AG09309 (cell line): ENCODE measurements at places on chromosomes 4 and X.

DNA sequence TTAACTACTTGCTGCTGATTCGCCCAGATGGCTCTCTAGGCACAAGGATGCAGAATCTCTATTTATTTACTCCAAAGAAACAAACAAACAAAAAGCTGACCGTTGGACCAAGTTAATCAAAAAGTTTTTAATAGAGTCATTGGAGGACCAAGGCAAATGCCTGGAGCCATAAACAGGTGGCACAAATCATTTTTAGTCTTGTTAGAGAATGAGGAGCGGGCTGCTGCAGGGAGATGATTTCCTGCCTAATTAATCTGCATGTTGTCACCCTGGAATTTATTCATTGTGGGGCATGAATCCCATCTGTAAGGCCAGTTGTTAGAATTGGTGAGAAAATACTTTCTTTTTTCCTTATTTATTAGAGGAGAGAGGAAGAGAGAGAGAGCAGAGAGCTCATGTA lies 147.4 kb upstream of the GATB start:
- DNase-seq: no peak

GRCh38 chr4:161522031-161522430 lies 641.8 kb downstream of the FSTL5 start:
- DNase-seq: no peak

DNA sequence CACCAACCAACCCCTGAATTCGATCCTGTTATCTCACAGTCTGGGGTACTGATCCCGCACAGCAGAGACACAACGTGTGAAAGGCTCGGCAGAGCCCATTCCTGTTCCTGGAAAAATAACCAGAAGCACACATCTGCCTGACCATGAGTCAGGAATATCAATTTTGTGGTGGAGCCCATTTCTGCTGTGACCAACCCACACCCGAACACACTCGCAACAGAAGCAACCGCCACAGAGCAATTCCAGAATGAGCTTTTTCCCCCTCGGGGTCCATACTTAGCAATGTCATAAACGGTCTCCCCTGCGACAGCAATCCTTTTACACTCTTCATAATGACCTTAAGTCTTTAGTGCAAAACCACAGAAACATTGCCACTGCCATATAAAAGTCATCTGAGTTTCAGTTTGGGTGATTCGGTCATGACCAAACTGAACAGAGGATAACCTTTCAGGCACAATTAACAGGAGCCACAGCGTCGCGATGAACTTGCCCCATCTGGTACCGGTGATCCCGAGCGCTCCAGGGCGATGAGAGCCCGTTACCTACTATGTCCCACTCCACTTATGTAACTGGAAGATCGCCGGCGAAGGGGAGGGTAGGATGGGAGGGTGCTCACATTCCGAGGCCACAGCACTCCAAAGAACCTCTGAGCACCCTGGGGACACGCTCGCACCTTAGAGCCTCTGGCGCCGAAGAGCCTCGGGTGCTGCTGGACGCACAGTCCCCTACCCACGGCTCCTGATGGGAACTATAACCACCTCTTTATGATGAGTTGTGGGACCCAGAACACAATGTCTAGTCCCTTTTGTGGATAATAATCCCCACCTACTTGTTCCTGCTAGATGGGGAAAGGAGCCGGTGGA lies 1.1 kb downstream of the MECP2 start:
- no peak for DNase-seq

DNA sequence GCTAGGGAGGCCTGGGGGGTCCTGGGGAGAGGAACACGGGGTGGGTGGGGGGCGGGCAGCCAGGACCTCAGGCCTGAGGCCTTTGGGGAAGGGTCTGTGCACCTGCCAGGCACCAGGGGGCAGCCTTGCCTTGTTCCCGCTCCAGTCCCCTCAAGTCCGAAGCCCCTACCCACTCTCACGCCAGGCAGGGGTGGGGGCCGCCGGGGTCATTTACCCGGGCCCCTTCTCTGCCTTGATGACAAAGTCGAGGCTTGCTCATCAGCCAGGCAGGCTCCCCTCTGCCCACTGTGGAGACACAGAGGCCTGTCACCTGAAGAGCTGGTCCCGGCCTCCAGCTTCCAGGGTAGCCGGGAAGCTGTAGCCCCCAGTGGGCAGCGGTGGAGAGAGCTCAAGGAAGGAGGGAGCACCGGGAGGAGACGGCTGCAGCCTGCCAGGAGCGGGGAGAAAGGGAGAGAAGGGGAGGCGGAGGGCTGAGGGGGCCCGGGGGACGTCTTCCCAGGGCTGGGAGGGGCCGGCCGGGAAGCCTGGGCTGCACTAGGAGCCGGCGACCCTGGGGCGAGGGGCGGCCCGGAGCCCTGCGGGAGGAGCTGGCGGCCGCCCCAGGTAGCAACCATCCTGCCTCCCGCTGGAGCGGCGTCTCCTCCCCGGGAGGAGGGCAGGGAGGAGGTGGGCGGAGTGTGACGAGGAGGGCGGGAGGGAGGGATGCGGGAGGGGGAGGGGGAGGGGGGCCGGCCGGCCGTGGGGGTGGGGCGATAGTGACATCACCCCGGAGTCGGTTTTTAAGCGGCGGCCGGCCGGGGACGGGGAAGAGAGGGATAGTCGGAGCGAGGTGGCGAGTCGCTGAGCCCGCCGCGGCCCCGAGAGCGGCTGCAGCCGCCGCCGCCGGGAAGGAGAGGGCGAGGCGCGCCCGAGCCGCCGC lies at the start of gene SLC6A8:
Gene SLC6A8, plus strand, starts transcription at position 806 of the 919 bp plus-strand sequence. CDS start 649 bp downstream, outside the sequence.
- DNase-seq: no peak

GRCh38 chr4:120960656-120961267 lies 38.2 kb upstream of the PRDM5 start:
- DNase-seq: no peak

DNA sequence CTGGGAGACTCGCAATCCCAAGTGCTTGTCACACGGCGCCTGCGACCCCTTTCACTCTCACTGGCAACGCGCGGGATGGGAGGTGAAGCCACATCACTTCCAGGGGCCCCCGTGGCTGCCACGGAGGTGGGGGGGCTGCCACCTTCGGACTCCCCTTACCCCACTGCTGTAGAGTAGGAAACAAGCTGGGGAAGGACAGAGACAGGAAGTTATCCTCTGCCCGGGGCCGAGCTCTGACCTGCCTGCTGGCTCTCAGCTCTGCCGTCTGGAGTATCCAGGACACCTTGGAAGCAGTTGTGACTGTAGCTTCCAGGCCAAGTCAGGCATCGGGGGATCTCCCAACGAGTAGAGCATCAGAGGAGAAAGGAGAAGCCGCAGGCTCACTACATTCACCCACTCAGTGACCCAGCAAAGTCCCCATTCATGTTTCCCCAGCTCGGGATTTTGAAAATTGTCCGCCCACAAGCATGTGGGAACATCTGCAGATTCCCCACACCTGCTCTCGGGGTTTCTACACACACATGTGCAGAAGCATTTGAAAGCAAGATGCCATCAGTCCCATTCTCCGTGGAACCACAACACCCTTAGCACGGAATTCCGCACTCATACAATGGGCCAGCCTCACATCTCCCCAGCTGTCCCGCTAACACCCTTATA lies 10.8 kb downstream of the PDZD4 start:
- no peak for DNase-seq

DNA sequence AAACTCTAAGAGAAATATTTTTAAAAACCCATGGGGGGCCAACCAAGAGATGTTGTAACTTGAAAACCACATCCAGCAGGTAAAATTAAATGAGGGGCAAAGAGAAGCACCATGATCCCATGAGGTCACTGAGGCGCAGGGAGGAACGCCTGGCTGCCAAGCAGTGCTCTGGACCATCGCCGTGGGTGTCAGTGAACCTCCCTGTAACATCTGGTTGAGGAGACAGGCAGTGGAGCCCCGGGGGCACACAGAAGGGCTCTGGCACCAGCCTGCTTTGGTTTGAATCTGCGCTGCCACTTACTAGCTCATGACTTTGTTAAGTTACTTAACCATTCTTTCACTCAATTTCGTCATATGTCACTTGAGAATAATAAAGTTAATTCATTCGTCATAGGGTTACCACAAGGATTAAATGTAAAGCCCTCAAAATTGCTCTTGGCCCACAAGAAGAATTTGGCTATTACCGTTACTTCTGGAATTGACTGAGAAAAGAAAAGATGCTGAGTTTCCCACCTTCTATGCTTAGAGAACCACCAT lies 41.6 kb upstream of the SLC25A4 start:
- DNase-seq: peak; percentile 2

DNA sequence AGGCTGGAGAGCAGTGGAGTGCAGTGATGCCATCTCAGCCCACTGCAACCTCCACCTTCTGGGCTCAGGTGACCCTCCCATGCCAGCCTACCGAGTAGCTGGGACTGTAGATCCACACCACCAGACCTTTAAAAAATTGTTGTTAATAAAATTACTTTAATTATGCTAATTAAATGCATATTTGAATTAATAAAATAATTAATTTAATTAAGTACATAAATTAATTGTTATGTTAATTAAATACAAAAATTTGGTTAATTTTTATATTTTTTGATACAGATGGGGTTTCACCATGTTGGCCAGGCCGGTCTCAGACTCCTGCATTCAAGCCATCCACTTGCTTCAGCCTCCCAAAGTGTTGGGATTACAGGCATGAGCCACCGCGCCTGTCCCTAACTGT lies 12.6 kb upstream of the RAPGEF2 start:
- no peak for DNase-seq

DNA sequence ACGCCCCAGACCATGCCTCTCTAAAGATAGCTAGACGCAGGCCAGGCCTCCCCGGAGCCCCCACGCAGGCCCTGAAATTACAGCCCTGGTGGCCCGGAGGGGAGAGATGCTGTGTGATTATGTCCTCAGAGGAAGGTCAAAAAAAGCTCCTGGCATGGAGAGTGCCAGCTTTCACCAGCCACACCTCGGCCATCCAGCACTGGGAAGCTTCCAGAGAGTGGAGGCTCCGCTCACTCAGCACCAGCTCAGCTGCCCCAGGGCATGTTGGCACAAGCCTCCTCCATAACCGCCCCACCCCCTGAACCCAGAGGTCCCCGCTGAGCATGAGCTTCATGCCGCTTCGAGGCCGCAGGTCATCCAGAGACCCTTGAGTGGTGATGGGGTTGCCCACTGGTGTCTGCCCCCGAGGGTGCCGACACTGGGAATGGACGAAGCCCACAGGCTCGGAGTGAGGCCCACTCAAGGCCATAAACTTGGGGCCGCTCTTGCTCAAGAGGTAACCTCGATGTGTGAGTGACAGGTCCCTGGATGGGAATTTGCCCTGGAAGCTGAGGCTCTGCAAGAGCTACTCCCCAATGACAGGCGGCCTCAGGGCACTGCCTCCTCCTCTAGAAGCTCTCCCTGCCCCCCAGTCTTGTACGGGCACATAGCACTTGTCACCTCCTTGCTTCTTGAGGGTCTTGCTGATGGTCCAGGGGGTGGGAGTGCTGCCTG lies 4.4 kb upstream of the BGN start:
- no peak for DNase-seq

- no peak for DNase-seq
Observed at GRCh38 chr4:6360385-6360784, 90.7 kb downstream of the WFS1 start.

DNA sequence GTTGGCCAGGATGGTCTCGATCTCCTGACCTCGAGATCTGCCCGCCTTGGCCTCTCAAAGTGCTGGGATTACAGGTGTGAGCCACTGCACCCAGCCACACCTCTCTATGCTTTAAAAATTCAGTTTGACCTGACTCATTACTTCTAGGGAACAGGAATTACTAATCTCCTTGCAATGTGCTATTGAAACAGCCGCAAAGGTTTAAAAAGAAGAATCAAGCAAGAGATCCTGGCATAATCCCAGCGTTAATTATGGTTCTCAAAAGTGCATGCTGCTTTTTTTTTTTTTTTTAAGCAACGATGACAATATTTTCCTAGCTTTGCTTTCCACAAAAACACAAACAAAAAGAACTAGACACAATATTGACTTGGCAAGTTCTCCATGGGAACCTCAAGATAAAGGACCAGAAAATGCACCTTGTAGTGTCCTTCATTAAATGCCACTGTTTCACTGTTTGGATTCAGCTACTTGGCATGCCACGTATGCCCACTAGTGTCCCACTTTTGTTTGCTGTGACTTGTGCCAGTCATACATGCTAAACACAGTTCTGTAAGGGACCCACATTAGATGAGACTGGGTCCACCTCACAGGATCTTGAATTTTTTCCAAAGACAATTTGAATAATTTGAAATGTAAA lies 112.6 kb upstream of the PPARGC1A start:
- DNase-seq: no peak

- DNase-seq: no peak
Observed at GRCh38 chrX:15664487-15665444, at the start of gene CLTRN. Gene CLTRN, minus strand, starts transcription at chrX:15664805. Its CDS starts 30 bp downstream, at chrX:15664775.

DNA sequence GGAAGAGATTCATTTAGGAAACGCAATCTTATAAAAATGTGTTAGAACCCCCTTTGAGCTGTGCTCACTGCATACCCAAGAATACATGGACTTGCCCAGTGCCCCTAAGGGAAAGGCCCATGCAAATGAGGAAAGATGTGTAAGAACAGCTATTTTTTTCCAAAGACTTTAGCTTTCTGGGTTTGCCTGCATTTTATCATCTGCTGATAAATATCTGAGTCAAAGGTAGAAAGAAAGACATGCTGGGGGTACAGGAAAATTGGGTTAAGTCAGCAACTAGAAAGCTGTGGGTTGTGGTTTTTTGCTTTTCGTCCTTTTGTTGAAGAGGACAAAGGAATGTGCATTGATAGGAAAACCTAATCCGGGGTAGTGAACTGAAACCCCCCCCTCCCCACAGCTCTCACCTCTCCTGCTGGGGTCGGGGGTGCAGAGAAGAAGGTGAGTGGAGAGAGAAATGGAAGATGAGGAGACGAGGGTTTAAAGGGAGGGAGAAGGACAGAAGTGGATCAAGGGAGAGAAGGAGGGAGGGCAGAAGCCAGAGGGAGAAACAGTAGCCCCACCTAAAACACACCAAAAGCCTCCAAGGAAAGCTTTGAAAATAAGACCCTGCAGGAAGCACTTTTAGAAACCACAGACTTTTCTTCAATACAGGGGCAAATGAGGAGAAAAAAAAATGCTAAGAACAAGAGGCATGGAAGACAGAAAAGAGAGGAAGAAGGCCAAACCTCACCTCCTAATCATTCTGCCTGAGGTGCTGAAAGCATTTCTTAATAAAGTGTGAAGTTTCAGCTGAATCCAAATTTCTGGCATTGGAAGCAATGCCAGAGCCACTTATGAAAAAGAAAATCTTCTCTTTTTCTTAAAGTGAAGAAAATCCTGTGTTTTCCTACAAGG lies 49.3 kb downstream of the KDR start:
- DNase-seq: no peak

DNA sequence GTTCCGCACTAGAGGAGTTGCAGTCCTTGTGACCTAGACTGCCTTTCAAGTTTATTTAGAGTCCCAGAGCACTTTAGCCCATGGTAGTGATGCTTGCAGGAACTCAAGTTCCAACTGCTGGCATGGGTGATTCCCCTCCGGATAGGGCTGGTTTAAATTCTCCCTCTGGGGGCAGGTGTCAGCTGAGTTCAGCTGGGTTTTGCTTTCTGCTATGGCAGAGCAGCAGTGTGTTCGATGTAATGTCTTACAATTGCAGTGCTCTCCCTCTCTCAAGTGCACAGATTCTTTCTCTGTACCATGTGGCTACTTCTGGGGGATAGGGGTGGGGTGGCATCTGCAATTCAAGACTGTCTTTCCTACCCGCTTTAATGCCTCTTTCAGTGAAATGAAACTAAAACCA lies 164.8 kb upstream of the ZIC3 start:
- DNase-seq: no peak

GRCh38 chr4:1767061-1767769 lies 25.9 kb upstream of the FGFR3 start:
- no peak for DNase-seq

GRCh38 chrX:40310447-40310846 lies 212.7 kb upstream of the BCOR start:
- no peak for DNase-seq

- no peak for DNase-seq
Observed at GRCh38 chr4:3225936-3226335, 23.0 kb upstream of the MSANTD1 start.

GRCh38 chr4:138310498-138310897 lies 68.3 kb upstream of the SLC7A11 start:
- DNase-seq: no peak

- no peak for DNase-seq
Observed at GRCh38 chrX:116198810-116199209, 28.3 kb downstream of the AGTR2 start.
